ENCODE measurements at places on chromosomes 2 and 18.

- H3K4me1 ChIP-seq: peaks cover 2% of the 10 kb centered on the region
- no peak for DNase-seq
- H3K36me3 ChIP-seq: peaks cover 3% of the 10 kb centered on the region
- peaks cover 5% of the 10 kb centered on the region for H3K27me3 ChIP-seq
Observed at GRCh38 chr18:12491611-12492435, 84.1 kb downstream of the PRELID3A start.

DNA sequence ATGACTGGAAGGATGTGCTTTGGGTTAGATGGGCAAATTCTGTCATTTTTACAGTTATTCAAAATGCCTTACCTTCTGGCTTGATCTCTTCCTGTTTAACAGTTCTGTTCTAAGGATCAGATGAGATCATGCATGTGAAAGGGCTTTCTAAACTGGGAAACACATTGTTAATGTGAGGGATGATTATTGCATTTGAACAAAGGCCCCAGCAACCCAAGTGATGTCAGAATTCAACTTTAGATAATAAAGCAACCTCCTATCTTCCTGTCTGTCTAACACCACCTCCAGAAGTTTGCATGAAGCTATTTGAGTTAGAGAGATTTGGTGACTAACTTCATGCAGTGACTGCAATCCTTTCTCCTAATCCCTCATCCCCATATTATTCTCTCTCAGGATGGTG, 77.8 kb upstream of the B3GNT2 start:
- no peak overlapping the region for H3K27ac ChIP-seq
- no peak overlapping the region for H3K4me3 ChIP-seq
- H3K36me3 ChIP-seq: peaks cover 2% of the 10 kb centered on the region
- H3K4me1 ChIP-seq: peaks cover 16% of the 10 kb centered on the region
- H3K27me3 ChIP-seq: no peaks in the 10 kb centered on the region

DNA sequence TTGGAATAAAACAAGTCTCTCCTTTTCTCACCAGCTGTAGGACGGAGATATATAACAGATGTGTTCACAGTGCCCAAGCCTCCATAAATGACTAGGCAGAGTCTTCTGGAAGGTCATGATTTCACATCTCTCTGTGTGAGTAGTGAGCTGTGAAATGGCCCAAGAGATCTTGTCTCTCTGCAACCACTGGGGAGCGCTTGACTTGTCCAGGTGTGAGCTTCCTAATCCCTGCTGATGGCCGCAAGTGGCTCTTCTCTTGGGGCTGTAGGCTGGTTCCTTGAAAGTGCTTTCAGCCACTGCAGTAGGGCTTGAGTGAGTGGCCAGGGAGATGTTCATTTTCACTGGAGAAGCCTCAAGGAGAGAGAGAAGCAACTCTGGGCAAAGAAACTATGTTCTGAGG, 38.1 kb upstream of the OTOS start:
- H3K27ac ChIP-seq: no peak overlapping the region
- peaks cover 76% of the 10 kb centered on the region for H3K27me3 ChIP-seq
- H3K36me3 ChIP-seq: peaks cover 11% of the 10 kb centered on the region
- H3K4me1 ChIP-seq: peaks cover 2% of the 10 kb centered on the region

DNA sequence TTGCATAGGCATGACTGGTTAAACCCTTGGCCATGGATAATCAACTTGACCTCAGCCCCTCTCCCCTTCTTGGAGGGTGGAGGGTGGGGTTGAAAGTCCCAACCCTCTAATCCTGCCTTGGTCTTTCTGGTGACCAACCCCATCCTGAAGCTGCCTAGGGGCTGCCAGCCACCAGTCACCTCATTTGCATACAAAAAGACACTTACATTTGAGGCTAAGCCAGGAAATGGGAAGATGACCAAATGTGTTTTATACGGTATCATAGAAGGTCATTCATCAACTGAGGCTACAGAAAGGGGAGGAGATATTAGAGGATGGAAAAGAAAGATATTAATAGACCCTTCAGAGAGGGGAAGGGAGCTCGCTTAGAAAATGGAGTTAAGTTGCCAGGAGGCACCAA, 96.8 kb downstream of the NCK2 start:
- H3K27me3 ChIP-seq: no peaks in the 10 kb centered on the region
- peaks cover 6% of the 10 kb centered on the region for H3K36me3 ChIP-seq
- peak overlapping the region; percentile 15 for H3K4me3 ChIP-seq
- H3K27ac ChIP-seq: peak overlapping the region; percentile 92

GRCh38 chr2:148987286-148987685, 51.2 kb upstream of the LYPD6B start:
- H3K4me1 ChIP-seq: peaks cover 9% of the 10 kb centered on the region
- H3K4me3 ChIP-seq: no peak overlapping the region
- H3K36me3 ChIP-seq: peaks cover 8% of the 10 kb centered on the region
- no peaks in the 10 kb centered on the region for H3K27me3 ChIP-seq
- H3K27ac ChIP-seq: peak overlapping the region; percentile 78

GRCh38 chr18:8998481-8999217, 103.8 kb upstream of the NDUFV2 start:
- DNase-seq: no peak
- H3K27ac ChIP-seq: no peak overlapping the region
- no peak overlapping the region for H3K4me3 ChIP-seq
- H3K27me3 ChIP-seq: peaks cover 68% of the 10 kb centered on the region

GRCh38 chr2:84816426-84817026, 64.4 kb downstream of the TRABD2A start:
- H3K27ac ChIP-seq: peak overlapping the region; percentile 5
- DNase-seq: no peak
- H3K4me1 ChIP-seq: peaks cover 27% of the 10 kb centered on the region
- peaks cover 2% of the 10 kb centered on the region for H3K36me3 ChIP-seq
- H3K27me3 ChIP-seq: no peaks in the 10 kb centered on the region

- H3K36me3 ChIP-seq: no peaks in the 10 kb centered on the region
- H3K4me1 ChIP-seq: no peaks in the 10 kb centered on the region
- H3K27ac ChIP-seq: no peak overlapping the region
- H3K27me3 ChIP-seq: no peaks in the 10 kb centered on the region
Observed at GRCh38 chr18:42839408-42839807, 276.1 kb downstream of the RIT2 start.

GRCh38 chr2:8487461-8487932, 194.4 kb upstream of the ID2 start:
- H3K36me3 ChIP-seq: peaks cover 2% of the 10 kb centered on the region
- peak overlapping the region; percentile 100 for H3K27ac ChIP-seq
- H3K4me1 ChIP-seq: peaks cover 61% of the 10 kb centered on the region
- peak; percentile 25 for DNase-seq

DNA sequence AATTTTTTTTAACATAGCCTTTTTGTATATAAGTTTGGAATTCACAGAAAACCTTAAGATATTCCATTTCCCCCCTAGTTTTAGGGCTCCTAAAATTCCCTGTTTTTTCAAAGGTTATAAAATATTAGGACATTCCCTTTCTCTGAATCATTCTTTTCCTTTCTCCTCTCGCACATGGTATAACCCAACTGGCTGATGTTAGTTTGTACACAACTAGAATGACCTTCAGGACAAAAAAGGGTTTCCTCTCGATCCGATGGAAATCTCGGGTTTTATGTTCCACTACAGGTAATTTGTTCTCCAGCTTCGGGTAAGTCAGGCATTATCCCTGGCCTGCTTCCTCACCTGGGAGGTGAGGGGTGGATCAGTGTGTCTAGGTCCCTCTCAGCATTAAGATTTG, 215.1 kb downstream of the LDLRAD4 start:
- no peak overlapping the region for H3K4me3 ChIP-seq
- peaks cover 46% of the 10 kb centered on the region for H3K4me1 ChIP-seq
- peaks cover 3% of the 10 kb centered on the region for H3K36me3 ChIP-seq
- H3K27me3 ChIP-seq: no peaks in the 10 kb centered on the region

DNA sequence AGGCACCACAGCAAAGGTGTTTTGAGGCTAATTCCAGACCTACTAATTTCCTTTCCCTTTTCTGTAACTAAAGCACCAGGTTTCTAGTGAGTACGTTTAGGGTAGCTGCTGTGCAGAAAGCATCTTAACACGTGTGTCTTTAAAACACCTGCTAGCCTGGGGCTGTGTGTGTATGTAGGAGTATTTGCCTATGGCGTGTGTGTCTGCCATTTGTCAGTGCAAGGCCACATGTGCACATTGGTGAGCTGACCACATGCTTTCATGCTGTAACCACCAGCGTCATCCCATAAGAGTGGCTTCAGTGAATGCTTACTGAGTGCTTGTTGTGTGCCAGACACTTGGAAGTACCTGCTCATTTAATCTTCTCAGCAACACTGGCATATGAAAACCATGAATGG, 241.6 kb downstream of the SEPTIN10 start:
- no peak overlapping the region for H3K27ac ChIP-seq
- no peak overlapping the region for H3K4me3 ChIP-seq
- H3K4me1 ChIP-seq: peaks cover 3% of the 10 kb centered on the region
- peaks cover 37% of the 10 kb centered on the region for H3K27me3 ChIP-seq
- no peak for DNase-seq

DNA sequence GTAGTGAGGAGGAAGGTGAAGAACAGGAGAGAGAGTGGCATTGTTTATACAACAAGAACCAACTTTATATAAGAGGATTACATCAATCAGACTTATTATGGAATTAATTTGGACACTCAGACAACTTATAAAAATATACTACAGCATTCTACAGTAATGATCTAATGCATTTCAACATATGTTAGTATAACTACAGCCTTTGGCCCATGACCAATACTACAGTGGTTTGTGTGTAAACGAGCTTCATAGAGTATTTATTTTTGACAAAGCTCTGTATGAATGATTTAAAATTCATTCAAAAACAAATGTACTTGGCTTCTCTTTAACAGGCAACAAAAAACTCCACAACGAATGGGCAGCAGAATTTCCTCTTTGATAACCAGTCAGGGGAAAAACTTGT, 72.8 kb downstream of the ZNF521 start:
- no peaks in the 10 kb centered on the region for H3K27me3 ChIP-seq
- H3K27ac ChIP-seq: no peak overlapping the region
- DNase-seq: no peak
- H3K36me3 ChIP-seq: no peaks in the 10 kb centered on the region
- H3K4me3 ChIP-seq: no peak overlapping the region

DNA sequence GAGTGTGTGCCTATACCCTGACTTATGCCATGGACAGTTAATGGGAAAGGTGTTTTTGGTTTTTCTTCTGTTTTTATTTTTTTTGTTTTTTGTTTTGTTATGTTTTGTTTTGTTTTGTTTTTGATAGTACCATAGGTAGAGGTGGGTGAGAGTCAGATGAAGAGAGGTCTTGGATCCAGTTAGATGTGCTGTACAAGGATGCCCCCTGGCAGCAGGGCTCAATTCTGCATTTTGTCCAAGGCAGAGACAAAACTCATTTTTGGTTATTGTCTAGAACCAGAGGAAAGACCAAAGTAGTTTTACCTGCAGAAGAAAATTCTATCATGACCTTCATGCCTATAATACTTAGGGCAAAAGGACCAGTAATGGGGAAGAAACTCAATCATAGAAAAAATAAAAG, 48.5 kb downstream of the SLC5A7 start:
- no peaks in the 10 kb centered on the region for H3K4me1 ChIP-seq
- H3K4me3 ChIP-seq: no peak overlapping the region
- no peak for DNase-seq
- no peaks in the 10 kb centered on the region for H3K27me3 ChIP-seq
- H3K27ac ChIP-seq: no peak overlapping the region
